ENCODE measurements at places on chromosomes 12 and 14. TPM values are rescaled to one million over a fixed set of nuclear protein-coding genes. Genes with fewer than 3 reads are reported as not detected.

IL23A gene
- polyA plus RNA-seq, result 0.40 TPM

TTC9 gene
- polyA plus RNA-seq, result 0.98 TPM

TAS2R7 gene
- polyA plus RNA-seq, result not detected

TRAFD1 gene
- 84.6 TPM for polyA plus RNA-seq

ACSM4 gene
- not detected for polyA plus RNA-seq

PIK3C2G gene
- polyA plus RNA-seq, result not detected

ANO2 gene
- not detected for polyA plus RNA-seq

GPD1 gene
- not detected for polyA plus RNA-seq

IQSEC3 gene
- polyA plus RNA-seq, result not detected

SALL2 gene
- 1.6 TPM for polyA plus RNA-seq

KRT6C gene
- not detected for polyA plus RNA-seq

LRTM2 gene
- polyA plus RNA-seq, result not detected

PTPRB gene
- polyA plus RNA-seq, result 1.8 TPM

OAS1 gene
- polyA plus RNA-seq, result 22.3 TPM
